ENCODE measurements at places on chromosomes 6 and 20.

GRCh38 chr6:81938991-81939732 lies 186.7 kb upstream of the TENT5A start:
- no peak for DNase-seq

GRCh38 chr6:11852061-11852651 lies 73.6 kb upstream of the ADTRP start:
- DNase-seq, result no peak

- DNase-seq, result no peak
Measured at GRCh38 chr20:50341880-50342637, 151.4 kb downstream of the CEBPB start.

- no peak for DNase-seq
Measured at GRCh38 chr6:25619217-25619616, 32.8 kb upstream of the SCGN start.

GRCh38 chr6:147900247-147900830 lies 391.8 kb downstream of the SAMD5 start:
- DNase-seq, result no peak

DNA sequence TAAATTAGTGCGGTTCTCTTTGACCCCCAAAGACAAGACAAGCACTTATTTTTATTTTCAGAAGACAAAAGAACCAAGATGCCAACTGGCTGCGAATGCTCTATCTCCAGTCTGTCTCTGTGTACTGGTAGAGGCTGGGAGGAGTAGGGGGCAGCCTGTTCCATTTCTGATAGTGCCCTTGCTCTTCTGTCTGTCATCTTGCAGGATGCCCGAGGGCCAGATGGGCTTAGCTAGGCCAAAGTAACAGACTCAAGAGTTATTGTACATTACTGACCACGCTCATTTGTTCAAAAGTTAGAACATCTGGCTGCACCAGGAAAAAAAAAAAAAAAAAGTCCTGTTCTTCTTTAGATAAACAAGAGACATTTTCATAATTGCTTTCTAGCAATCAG lies 198.1 kb upstream of the UST start:
- DNase-seq, result no peak

GRCh38 chr20:44460795-44461141 lies 14.9 kb upstream of the TTPAL start:
- no peak for DNase-seq

GRCh38 chr6:138037009-138037504 lies 70.2 kb downstream of the PERP start:
- DNase-seq, result no peak

DNA sequence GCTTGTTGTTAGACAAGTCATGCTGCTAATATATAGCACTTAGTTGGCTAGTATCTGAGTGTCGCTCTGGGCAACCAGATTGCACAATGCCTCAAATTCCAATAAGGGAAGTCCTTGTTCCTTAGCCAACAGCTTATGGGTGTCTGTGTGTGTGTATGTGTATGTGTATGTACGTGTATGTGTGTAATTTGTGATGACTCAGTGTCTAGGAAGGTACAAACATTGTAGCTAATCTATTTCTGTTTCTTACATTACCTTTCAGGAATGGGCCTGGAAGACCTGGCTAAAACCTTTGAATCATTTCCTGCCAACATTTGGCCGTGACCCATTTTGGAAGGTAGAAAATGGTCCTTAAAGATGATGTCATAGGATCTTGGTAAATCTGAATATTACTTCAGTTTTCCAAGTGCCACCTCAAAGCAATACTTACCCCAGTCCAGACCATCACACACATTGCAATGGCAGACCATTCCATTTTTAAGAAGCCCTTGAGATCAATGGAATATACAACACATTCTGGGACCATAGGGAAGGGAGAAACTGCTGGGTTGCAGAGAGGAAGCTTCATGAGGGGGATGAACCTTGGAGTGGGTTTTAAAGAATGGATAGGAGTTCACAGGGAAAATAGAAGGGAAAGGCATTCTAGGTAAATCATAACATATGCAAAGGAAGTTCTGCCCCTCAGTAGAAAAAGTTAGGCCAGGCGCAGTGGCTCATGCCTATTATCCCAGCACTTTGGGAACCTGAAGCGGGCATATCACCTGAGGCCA lies 25.1 kb downstream of the NEDD9 start:
- no peak for DNase-seq

DNA sequence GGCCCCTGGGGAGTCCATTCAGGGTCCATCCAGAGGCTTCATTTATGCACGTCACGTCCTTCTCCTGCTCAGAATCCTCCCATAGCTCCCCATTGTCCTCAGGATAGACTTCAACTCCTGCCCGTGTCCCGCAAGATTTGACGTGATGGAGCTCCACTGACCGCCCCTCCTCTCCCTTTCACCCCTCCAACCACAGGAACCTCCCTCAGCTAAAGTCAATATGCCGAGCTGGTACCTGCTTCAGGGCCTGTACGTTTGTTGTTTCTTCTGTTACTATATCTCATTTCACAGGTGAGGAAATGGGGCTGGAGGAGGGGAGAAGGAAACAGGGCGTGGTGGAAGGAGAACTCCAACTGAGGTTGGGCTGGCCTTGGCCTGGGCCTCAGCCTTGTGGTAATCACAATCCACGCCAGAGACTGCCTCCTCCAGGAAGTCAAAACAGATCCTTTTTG lies 38.6 kb downstream of the CEBPB start:
- DNase-seq, result no peak

- no peak for DNase-seq
Measured at GRCh38 chr6:126188279-126188909, 151.5 kb upstream of the CENPW start.

- DNase-seq, result no peak
Measured at GRCh38 chr6:131293472-131293911, 158.2 kb downstream of the AKAP7 start.

DNA sequence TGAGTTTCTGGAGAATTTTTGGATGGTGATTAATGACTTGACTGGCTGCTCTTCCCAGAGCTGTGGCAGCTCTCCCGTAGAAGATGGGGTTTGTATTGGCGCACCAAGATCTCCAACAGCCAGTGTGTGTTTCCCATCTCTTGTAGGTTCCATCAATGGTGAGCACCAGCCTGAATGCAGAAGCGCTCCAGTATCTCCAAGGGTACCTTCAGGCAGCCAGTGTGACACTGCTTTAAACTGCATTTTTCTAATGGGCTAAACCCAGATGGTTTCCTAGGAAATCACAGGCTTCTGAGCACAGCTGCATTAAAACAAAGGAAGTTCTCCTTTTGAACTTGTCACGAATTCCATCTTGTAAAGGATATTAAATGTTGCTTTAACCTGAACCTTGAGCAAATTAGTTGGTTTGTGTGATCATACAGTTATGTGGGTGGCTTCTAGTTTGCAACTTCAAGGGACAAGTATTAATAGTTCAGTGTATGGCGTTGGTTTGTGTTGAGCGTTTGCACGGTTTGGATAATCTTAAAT lies 50.2 kb downstream of the CSE1L start:
- no peak for DNase-seq

DNA sequence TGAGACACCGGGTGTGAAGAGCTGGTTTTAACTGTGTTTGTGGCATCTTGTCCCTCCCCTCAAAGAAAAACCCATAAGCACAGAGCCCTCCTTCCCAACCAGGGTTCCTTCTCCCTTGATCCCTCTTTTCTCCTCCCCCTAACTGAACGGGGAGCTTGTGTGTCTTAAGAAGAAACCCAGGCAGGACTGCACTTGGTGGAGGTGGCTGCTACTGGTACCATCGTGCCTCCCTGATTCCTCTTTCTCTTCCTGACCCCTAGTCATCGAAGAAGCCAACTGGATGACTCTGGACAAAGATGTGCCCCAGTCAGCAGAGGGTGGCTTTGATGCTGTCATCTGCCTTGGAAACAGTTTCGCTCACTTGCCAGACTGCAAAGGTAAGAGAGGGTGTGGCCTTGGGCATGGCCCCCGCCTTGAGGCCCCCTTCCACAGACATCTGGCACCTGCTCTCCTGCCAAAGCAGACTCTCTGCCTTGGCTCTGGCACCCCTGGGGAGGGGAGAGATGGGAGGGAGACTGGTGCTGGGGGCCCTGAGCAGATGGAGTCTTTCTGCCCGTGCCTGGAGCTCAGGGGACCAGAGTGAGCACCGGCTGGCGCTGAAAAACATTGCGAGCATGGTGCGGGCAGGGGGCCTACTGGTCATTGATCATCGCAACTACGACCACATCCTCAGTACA lies 2.1 kb downstream of the GNMT start:
- no peak for DNase-seq

GRCh38 chr6:49202924-49203536 lies 260.0 kb downstream of the MMUT start:
- DNase-seq, result no peak

All from activated CD4-positive, alpha-beta T cell treated with anti-CD3 and anti-CD28 coated beads for 1 hour (primary cell).